ENCODE measurements at places on chromosomes 13 and 19. TPM values are rescaled to one million over a fixed set of nuclear protein-coding genes. Genes with fewer than 3 reads are reported as not detected.

GRCh38 chr13:22428188-22428828 is 752.5 kb upstream of the SGCG start:
- no peak for DNase-seq

DNA sequence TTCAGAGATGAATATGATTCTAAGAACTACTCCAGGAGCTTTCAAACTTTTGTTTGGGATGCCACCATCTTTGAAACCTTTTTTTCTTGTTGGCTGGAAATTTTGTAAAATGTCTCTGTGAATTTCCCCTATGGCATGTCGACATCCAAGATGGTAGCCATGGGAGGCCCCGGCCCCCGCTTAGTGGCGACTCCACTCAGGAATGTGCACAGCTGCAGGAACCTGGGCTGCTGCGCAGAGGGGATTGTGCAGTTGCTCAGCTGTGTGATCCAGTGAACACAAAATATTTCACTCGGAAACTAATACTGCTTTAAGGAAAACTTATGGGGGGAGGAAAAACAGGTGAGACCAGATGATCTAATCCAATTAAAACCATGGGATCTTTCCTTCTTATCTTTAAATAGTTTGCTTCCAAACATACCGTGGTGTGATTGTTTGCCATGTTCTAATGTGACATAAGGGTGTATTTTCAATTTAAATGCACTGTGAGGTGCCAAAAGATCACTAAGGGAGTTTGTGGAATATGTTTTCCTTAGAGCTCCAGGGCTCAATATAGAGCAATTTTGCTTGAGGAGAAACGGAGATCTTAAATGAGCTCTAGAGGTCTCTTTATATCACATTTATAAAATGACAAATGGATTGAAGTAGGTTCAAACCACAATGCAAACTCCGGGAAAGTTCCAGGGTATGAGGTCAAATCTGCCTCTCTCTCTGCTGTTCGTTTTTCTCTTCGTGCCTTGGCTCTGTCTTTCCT is 497.7 kb downstream of the FGF9 start:
- DNase-seq = no peak

DNA sequence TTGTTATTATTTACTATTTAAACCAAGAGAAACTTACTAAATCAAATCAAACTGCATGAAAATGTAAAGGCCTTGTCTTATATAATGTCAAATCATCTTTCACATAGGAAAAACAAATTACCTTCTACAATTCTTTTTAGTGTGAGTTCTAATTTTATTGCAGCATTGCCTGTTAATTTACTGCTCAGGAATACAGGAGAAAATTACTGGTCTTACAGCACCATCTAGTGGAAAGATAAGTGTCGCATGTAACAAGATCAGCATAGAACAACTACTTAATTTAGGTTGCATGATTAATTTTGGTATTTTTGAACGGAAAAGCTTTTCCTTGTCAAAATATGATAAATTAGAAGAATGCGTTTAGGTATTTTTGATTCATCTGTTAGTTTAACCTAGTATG is 502.7 kb downstream of the UQCRFS1 start:
- peak; percentile 65 for DNase-seq

SPACA4 gene
- total RNA-seq = not detected

DNA sequence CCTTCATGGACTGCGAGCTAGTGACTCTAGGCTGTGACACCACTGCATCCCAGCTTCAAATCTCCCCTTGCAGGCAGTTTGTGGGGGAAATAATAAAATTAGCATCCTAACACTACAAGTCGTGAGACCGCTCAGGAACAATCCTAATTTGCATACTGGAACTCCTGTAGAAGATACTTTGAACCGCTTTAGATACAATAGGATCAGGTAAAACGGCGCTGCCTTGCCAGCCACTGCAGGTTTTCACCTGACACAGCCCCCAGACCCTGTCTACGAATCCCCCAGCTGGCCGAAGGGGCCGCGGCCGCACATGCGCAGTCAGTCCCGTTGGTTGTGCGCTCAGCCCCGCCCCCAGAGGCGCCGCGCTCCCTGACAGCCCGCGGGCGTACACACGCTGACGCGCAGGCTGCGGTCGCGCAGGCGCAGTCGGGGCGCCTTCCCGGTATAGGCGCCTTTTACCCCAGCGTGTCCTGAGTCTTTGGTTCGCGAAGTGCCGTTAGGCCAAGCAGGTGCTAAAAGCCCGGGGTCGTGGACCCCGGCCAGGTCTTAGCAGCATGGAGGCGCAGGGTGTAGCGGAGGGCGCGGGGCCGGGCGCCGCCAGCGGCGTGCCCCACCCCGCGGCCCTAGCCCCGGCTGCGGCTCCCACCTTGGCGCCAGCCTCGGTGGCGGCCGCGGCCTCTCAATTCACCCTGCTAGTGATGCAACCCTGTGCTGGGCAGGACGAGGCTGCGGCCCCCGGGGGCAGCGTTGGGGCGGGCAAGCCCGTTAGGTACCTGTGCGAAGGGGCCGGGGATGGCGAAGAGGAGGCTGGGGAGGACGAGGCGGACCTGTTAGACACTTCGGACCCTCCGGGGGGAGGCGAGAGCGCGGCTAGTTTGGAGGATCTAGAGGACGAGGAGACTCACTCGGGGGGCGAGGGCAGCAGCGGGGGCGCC is at the start of gene RFXAP:
Gene RFXAP (plus strand): TSS at position 419 of the 935 bp plus-strand sequence. CDS start 136 bp downstream, at position 555.
- peak; percentile 74 for DNase-seq

LILRB2 gene
- not detected for total RNA-seq

DNA sequence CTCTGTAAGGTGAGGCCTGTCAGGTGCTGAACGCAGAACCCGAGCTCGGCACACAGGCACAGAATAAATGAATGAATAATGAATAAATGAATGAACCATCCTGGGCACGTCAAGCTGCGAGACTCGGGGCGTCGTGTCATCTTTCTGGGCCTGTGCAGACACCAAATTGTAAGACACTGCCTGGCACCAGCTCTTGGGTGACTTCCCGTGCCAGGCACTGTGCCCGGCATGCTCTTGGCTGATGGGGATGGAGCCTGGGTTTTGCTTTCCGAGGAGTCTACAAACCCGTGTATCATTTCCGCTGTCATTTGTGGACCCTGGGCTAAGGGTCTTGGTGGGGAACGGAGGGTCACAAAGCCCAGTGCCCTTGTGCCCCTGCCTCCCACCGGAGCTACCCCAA is 43.9 kb downstream of the CELF5 start:
- DNase-seq = no peak

DNA sequence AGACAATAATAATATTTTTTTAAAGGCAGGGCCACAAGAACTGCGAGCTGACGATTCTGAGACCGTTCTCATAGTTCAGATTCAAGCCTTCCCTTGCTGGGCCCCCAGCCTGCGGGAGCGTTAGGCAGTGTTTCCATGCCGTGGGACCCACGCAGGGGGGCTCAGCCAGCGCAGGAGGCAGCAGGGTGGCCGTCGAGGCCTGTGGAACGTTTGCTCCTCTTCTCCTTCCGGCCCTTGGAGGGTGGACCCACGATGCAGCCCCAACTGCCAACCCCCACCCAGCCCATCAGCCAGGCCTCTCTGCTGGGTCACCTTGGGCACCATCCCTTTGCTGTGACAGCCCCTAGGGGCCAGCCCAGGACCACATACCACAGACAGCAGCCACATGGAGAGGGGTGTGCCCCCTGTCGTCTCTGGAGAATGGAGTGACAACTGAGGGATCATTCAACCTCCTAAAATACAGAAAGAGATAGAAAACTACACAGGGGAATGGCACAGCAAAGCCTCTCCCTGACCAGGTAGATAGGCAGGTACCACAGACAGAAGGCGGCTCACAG is 46.8 kb downstream of the PDCD5 start:
- DNase-seq = no peak

DOCK6 gene
- 2.5 TPM for total RNA-seq

DNA sequence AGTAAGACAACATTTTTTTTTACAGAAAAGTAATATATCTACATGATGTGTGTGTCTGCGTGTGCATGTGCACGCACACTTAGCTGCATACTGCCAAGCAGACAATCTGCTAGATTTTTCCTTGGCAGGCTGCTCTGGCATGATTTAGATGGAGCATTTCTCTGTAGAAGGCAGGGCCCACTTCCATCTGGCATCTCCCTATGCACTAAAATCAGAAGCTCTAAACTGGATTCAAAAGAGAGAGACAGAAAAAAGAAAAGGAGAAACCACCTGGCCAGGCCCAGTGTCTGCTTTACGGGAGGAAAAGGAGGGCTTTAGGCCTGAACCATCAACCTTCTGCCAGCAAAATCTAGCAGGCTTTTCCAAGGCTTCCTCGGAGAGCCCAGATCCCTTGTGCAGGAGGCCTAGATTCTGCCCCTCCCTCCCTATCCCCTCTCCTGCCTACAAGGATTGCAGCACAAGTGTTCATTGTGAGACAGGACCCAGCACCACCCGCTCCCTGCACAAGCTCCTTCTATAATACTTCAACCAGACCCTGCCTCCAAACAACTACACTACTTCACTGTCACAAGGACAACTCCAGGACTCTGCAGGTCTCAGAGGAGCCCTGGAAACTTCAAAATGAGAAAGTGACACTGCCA is 99.3 kb downstream of the DOCK9 start:
- no peak for DNase-seq

GRCh38 chr13:110507678-110508381 is 53.7 kb downstream of the RAB20 start:
- no peak for DNase-seq

DNA sequence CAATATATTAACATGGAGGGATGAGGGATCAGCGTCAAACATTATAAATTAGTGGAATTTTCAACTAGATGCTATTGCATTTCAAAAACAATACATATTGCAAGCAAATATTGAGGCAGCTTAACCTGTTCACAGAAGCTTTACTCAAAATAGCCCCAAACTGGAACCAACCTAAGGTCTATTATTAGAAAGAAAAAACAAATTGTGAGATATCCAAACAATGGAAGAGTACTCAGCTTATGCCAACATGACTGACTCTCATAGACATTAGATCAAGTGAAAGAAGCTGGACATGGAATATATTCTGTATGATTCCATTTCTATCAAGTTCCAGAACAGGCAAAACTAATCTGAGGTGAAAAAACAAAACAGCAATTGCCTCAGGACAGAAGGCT is 27.6 kb upstream of the NEK3 start:
- no peak for DNase-seq

- no peak for DNase-seq
Measured at GRCh38 chr13:40895227-40896184, 106.1 kb downstream of the SLC25A15 start.

GRCh38 chr13:113526466-113527220 is 36.1 kb upstream of the DCUN1D2 start:
- DNase-seq = no peak

ZNF90 gene
- 4.2 TPM for total RNA-seq

DNA sequence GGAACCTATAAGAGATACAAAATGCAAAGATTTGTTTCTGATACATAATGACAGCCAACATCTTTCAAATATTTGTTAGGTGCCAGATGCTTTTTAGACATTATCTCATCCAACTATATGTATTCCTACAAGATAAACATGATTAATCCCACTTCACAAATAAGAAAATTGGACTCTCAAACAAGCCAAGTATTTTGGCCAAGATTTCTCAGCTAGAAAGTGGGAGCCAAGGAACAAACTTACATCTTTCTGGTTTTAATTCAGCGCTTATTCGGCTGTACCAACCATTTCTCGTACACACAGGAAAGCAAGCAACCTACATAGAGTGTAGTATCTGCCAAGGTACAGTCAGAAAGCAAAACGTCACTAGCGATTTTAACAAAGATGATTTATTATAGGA is 85.7 kb upstream of the SERP2 start:
- no peak for DNase-seq

DNA sequence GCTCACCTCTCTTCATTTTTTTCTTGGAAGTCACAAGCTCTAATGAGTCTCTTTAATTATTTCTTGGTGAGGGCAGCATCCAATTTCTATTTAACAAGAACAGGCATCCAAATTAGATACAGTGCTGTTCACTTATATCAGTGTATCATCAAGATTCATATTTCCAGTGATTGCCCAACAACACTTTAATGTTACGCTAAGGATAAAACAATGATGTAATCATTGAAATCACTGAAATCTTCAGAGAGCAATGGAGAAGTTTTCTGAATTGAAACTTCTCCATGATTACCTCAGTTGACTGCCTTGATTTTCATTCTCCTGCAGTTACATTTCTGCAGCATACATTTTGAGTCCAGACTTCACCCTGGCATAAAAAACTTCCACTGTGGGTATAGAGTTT is 17.1 kb upstream of the LRCH1 start:
- DNase-seq = no peak

LCP1 gene
- total RNA-seq = 65.9 TPM

GRCh38 chr19:49870309-49870901 is 3.0 kb upstream of the PNKP start:
- DNase-seq = no peak

SIGLEC12 gene
- total RNA-seq = not detected

PRSS57 gene
- total RNA-seq = not detected

GRIN2D gene
- 0.60 TPM for total RNA-seq
